ENCODE measurements at places on chromosomes 13 and 19.
A peak's percentile ranks its signal among the peaks of the same experiment; 100 is the strongest.

DNA sequence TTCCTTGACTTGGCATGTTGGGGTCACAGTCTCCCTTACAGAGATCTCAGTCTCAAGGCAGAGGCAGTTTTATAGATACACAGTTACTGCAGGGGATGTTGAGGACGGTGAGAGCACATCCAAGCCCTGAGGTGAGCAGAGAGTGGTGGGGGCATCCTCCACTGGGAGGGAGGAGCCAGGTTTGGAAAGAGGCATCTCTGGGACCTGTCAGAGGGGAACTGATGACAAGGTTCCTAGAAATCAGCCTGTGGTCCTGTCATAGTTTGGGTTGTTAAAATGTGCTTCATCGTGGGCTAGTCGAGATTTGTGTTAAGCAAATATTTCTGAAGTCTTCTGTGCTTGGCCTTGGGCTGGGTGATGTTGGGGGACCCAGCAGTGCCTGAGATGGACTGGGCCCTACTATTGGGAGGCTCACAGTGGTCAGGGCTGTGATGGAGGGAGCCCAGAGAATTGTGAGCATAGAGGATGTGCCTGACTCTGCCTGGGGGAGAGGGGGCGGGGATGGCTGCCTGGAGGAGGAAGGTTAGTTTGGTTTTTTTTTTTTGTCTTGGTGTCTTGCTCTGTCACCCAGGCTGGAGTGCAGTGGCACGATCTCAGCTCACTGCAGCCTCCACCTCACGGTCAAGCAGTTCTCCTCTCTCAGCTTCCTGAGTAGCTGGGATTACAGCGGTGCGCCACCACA is 3.9 kb downstream of the SUPT5H start:
- DNase-seq: no peak

DNA sequence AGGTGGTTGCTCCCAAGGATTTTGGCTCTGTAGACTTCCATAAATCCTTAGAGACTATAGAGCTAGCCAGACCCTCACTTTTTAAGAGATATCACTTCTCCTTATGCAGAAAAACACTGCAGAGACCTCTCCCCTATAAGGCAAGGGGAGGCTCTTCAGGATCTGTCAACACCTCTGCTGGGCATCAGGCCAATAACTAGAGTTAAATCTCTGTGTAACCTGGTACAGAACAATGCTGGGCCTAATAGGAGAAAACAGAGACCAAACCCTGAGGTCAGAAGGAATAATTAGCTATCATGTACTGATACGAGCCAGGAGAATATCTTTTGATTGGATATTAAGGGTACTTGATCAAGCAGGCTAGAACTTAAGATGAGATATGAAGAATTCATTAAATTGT is 358.5 kb downstream of the TBC1D4 start:
- no peak for DNase-seq

DNA sequence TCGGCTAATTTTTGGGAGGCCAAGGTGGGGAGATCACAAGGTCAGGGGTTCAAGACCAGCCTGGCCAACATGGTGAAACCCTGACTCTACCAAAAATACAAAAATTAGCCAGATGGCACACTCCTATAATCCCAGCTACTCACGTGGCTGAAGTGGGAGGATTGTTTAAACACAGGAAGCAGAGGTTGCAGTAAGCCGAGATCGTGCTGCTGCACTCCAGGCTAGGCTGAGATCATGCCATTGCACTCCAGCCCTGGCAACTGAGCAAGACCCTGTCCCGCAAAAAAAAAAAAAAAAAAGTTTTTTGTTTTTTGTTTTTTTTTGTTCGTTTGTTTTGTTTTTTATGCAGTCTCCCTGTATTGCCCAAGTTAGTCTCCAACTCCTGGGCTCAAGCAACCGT is 21.2 kb downstream of the MAST1 start:
- DNase-seq: no peak

DNA sequence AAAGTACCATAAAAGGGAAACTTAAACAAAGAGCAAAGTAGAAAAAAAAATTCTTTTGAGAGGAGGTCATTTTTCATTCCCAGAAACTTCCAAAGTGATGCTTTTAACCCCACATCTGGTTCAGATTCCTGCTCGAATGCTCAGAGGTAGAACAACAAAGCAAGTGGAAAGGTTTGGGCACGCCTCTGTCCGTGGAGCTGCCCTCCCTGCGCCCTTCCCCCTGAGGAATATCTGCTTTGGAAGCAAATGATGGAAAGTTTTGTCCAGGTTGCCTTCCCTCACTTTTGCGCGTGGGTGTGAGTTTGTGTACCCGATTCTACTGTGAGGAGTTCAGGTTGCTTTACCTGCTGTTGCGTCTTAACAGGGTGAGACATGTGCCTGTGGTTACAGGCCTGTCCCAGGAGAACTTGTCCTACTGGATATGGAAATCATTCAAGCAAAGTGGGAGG is 110.2 kb downstream of the KLF5 start:
- no peak for DNase-seq

- no peak for DNase-seq
Observed at GRCh38 chr19:41219924-41220567, 1.0 kb downstream of the AXL start.

DNA sequence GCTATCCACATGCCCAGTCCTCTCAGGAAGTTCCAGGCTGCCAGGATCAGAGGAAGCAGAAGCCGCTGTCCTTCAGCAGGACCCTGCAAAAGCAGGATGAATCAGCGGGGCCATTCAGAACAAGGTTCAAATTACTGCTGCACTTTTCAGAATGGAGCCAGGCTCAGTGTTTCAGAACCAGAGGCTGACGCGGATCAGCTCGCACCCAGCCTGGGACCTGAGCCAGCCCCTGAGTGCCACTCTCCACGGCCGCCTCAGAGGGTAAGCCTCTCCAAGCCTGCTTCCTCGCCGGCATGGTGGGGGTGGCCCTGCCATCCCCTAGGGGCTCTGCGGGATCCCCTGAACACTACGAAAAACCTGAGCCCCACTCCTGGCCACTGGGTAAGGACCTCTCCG is 24.7 kb downstream of the RASA3 start:
- DNase-seq: peak; percentile 21

DNA sequence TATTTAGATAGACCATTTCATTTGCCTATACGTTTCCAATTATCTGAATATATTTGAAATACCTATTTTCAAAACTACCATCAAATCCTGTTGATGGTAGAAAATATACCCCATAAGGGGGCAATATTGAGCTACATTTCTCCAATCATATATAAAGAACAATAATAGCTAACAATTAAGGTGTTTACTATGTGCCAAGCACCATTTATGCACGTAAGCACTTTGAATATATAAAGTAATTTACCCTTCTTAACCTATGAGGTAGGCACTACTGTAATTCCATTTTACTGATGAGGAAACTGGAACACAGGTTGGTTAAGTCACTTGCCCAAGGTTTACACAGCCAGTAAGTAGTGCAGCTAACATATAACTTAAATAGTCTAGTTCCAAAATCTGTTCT is 79.2 kb downstream of the UBL3 start:
- DNase-seq: no peak

DNA sequence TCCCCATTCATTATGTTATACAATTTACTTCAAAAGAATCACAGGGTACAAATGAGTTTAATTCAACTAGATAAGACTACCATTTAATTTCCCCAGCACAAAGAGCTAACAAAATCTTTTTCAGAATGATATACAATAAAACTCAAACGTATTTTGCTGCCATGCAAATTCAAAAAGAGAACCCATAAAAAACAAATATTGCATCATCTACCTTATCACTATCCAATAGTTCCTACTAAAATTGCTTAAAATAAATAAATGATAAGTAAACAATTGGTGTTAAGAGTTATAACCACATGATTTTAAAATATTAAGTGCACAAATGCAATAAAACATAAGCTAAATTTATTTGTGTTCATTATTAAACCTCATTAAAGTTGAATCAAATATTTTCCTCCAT is 919.4 kb downstream of the SLITRK5 start:
- DNase-seq: no peak

DNA sequence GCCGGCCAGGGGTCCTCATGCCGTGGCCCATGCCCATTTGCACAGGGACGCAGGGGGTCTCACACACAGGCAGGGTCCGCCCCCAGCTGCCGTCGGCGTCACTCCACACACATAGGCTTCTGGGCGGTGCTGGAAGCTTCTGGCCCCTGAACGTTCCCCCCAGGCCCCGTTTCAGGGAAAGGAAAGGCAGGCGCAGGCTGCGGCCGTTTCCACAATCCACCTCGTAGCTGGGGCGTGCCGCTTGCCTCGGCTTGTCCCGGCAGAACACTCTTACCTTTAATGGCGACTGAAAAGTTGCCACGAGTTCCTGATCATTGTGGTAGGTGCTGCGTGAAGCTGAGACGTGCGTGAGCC is 53.4 kb downstream of the MCF2L start:
- no peak for DNase-seq

DNA sequence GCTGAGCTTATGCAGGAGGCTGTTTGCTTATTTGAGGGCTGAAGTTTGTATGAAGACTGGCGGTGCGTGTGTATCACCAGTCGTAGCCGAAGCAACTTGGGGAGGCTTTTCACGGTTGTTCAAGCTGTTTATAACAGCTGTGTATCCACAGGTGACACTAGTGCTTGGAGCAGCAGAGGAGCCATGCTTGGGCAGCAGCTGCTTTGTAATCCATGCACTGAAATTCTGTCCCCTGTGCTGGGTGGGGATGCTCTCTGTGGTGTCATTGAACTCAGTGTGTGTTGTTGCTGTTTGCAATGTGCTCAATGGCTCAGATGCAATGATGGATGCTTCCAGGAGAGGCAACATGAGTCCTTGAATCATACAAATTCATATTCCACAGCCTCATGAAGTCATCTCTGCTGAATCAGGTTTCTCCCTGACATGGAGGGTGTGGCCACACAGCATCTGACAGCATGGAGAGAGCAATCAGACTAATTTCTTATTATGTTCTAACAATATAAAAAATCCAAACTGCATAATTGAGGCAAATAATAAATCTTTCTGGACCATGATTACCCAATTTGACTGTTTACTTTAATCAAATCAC is 18.8 kb upstream of the GTF3A start:
- DNase-seq: no peak

DNA sequence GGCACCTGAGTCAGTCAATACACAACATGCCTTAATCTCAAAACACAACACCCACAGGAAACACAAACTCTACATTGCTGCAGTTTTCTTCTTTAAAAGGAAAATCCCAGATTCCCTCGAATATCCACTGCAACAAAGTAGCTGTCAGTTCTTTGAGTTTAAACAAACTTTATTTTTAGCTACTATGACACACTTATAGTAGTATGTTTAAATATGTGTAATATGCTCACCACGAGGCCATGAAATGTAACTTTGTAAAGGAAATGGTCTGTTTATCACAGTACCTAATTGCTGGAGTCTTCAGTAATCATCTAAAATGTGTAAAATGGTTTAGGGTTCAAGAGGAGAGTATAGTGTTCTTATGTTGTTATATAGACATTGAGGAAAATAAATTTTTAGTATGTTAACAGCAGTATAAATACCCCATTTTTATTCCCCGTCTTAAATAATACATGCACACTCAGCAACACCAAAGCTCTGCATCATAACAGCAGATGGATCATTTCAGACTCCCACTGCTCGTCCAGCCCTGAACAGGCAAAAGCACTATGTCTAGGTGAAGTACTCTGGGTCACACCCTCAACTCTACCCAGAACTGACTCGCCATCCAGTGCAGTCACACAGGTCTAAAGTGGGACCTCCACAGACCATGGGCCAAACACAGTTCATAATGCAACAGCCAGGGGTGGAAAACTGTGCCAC is 20.6 kb downstream of the TUBGCP3 start:
- DNase-seq: no peak

- DNase-seq: no peak
Observed at GRCh38 chr19:3585301-3586126, at the start of gene GIPC3. TSS of gene GIPC3 (plus strand) at chr19:3585478. CDS start at chr19:3585598, 120 bp downstream.

GRCh38 chr19:1262623-1263123 is 6.5 kb upstream of the CIRBP start:
- DNase-seq: no peak

- DNase-seq: peak; percentile 62
Observed at GRCh38 chr19:45016388-45017314, 15.4 kb downstream of the RELB start.

- DNase-seq: no peak
Observed at GRCh38 chr13:62119739-62120700, 704.4 kb upstream of the PCDH20 start.

DNA sequence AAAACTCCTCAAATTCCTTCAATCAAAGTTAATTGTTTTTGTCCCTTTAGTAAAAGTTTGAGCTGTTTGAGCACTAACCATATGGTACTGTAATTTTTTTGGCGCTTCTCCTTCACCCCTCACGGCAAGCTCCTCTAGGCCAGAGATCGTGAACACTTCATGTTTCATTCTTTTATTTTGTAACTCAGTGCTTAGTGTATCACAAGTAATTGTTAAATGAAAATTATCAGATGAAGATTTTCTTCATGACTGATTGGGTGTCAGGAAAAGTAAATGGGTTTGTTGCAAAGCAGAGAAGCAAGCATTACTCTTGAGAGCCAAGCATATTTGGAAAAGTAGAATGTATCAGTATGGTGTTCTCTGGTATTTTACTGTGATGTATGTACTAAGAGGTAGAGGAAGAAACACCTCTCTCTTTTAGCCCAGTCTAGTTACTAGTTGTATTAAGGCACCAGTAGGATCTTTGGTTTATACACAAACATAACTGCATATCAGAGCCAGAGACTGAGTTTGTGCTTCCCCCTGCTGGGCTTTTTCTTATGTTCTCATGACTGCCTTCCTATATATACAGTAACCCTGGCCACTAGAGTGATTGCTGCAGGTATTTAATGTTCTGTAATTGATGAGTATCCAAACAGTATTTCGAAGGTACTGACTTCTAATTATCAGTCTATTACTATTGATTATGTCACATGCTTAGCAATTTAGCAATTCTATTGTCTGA is 202.3 kb upstream of the KLHL1 start:
- no peak for DNase-seq

GRCh38 chr19:46347572-46347883 is 641 bp downstream of the PPP5C start:
- DNase-seq: no peak

- no peak for DNase-seq
Observed at GRCh38 chr19:4969292-4969771, 419 bp downstream of the KDM4B start.

GRCh38 chr13:24286624-24287023 is 22.8 kb upstream of the C1QTNF9 start:
- no peak for DNase-seq

DNA sequence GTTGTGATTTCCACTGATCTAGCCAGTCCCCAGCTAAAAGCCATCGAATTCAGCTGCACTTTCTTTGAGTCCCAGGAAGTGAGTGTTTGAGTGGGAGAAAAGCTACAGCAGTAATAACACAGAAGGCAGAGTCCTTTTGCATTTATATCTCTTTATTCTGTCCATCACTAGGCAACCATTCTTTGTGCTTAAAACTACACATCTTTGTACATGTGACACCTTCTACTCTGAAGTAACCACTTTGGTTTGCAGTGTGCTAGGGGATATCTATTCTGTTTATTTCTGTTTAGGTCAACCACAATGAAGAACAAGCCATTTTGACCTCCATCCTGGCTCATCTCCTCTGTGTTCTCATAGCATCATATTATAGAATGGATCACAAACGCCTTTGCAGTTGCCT is 226.0 kb upstream of the SERP2 start:
- no peak for DNase-seq

- DNase-seq: no peak
Observed at GRCh38 chr13:74210693-74211393, 76.6 kb upstream of the KLF12 start.

- no peak for DNase-seq
Observed at GRCh38 chr19:33621811-33622504, at the start of gene CHST8. TSS of gene CHST8 (plus strand) at chr19:33621953. CDS start at chr19:33689262, 67,309 bp downstream.

All from activated CD4-positive, CD25-positive, alpha-beta regulatory T cell treated with anti-CD3 and anti-CD28 coated beads, Interleukin-2, amount 50 U/mL, for 72 hours (primary cell).